Ovary (tissue), 10 donors: ENCODE measurements at places on chromosomes 2 and 18. TPM values are rescaled to one million over a fixed set of nuclear protein-coding genes. Genes with fewer than 3 reads are reported as not detected.
A peak's percentile ranks its signal among the peaks of the same experiment; 100 is the strongest.

- DNase-seq, result no peak
Observed at GRCh38 chr2:58734365-58734764, 493.2 kb upstream of the FANCL start.

GRCh38 chr2:47266939-47267710 is 112.0 kb upstream of the STPG4 start:
- DNase-seq, result no peak

DNA sequence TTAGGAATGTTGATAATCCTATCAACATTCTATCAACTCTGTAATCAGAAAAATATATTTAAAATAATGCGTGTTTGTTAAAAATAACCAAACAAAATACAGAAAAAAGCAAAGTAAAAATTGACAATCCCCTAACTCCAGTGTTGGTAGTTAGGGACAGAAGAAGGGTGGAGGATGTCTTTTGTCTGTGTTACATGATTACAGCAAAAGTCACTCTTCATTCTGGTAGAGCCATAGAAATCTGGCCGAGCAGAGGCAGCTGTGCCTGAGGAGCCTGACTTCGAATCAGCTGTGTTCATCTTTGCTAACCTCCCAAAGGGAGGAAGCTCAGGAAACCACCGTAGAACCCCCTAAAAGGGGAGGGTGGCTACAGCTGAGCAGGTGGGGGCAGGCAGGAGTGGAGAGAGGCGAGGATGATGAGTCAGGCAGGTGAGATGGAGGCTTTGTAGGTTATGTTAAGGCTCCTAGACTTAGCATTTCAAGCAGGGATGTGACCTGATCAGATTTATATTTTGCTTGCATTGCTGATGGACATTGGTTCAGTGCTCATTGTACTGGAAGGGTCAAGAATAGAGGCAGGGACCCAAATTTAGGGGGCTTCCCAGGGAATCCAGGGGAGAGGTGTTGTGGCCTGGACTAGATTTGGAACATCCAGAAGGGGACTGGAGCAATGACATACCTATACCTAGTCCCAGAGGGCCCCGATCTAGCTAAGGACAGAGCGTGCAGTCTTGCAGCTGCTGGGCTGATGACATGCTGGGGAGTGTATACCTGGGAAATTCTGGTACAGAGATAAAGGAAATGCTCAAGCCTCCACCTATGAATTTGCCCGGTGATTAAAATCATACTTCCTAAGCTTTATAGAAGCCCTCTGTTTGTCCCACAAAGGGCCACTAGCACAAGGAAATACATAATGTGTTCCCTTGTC is 95.7 kb downstream of the NEDD4L start:
- no peak for DNase-seq

DNA sequence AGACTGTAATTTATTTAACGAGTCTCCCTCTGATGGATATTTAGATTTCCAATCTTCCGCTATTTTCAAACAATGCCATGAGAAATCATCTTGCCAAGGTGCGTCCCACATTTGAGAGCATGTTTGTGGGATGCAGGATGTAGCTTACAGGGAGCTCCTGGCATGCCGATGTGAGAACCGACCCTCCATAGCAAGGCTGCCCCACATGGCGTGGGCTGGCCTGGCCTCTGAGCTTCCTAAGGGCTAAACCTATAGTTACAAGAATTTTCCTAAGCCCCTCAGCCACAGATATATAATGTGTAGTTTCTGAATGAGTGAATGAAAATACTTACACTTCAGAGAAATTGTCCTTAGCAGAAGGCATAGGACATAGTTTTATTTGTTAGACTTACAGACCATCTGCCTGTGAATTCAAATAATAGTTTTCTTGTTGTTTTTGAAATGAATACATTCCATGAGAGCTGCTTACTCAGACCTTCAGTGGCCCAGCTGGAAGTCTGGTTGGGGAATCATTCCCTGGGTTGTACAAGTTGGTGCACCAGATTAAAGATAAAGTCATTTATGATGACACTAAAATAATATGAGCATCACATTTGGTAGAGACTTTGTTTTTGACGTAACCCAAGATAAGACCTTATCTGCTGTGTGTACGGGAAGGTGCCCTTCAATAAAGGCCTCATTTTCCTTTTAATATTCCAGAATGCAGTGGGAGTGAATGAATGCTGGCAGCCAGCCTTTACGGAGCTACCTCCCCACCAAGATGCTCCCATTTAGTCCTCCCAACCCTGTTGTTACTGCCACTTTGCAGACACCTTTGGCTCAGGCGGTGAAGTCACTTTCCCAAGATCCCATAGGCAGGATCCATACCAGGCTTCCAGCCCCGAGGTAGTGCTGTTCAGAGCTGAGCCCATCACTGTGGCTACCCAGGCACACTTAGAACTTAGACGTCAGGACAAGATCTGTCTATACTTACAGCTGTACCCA is 107.1 kb downstream of the GLI2 start:
- DNase-seq, result no peak

GRCh38 chr18:21900605-21901352 is 160.2 kb downstream of the MIB1 start:
- DNase-seq, result no peak

Gene GCG
- not detected for total RNA-seq

Gene SERPINB3
- total RNA-seq, result not detected

- DNase-seq, result no peak
Observed at GRCh38 chr2:233074106-233074505, 14.0 kb downstream of the INPP5D start.

GRCh38 chr2:60934165-60934722 is 52.9 kb downstream of the REL start:
- DNase-seq, result no peak

DNA sequence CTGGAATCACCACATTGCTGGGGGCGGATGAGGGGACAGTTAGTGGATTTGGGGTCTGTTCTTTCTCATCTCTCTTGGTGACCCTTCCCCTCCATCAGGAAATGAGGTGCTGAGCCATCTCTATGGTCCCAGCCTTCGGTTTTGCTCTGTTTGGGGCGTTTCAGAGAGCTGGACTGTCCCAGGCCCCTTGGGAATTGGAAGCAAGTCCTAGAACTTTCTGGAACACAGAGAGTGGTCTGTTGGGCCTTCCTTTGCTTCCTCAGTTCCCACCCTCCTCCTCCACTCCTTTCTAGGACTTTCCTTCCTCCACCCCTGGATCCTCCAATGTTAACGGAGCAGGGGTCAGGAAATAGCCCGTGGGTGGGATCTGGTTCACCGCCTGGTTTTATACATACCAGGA is 17.0 kb downstream of the RRM2 start:
- DNase-seq, result no peak

- peak; percentile 25 for DNase-seq
Observed at GRCh38 chr2:208031608-208032019, 6.3 kb upstream of the PLEKHM3 start.

- DNase-seq, result no peak
Observed at GRCh38 chr2:239768031-239768790, 256.9 kb downstream of the NDUFA10 start.

- DNase-seq, result no peak
Observed at GRCh38 chr2:88283886-88284592, 113.9 kb downstream of the THNSL2 start.

Gene ASB1
- total RNA-seq, result 34.0 TPM

Gene MEP1B
- total RNA-seq, result not detected

DNA sequence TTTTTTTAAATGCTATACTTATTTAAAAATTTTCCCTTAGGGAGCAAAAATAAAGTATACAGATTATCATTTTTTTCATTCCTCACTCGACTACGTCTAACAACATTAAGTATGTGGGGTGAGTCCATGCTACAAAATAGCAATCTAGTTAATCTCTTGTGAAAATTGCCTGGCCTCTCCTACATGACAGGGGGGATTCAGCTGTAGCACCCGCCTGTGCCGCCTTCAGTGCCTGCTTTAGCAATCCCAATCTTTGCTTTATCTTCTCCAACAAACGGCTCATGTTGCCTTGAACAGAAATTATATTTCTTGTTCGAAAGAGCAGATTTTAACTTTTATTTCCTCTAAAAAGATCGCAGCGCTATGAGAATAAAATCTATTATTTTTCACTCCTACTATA is 2.4 kb upstream of the SOX11 start:
- DNase-seq, result no peak

Gene HOXD3
- 18.7 TPM for total RNA-seq

Gene TMEM237
- total RNA-seq, result 28.5 TPM

GRCh38 chr2:101677658-101678057 is 19.8 kb upstream of the MAP4K4 start:
- no peak for DNase-seq

Gene WNT10A
- total RNA-seq, result not detected

Gene IL36B
- total RNA-seq, result not detected

DNA sequence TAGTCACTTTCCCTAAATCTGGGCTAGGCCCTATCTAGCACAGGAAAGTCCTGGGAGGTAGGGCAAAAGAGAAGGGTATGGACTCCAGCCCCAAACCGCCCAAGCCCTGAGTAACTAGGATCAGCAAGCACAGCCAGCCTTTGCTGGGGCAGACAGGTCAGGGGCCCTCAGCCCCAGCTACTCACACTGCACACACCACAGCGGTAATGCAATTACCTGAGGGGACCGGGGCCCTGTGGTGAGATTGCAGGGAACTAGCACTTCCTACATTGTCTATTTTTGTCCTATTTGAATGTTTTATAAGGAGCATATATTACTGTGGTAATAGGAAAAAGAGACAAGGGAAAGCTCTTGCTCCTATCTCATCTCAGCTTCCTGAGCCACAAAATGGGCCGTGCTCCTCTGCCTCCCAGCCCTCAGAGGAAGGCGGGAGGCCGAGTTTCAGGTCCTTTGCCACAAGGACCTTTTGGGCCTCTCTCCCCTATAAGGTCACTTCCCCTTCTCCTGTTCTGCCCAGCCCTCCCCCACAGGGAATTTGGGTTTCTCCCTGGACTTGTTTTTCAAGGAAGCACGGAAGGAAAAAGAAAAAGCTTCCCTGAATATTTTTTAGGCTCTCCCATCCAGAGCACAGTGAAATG is 20.5 kb downstream of the RAB11FIP5 start:
- DNase-seq, result no peak

DNA sequence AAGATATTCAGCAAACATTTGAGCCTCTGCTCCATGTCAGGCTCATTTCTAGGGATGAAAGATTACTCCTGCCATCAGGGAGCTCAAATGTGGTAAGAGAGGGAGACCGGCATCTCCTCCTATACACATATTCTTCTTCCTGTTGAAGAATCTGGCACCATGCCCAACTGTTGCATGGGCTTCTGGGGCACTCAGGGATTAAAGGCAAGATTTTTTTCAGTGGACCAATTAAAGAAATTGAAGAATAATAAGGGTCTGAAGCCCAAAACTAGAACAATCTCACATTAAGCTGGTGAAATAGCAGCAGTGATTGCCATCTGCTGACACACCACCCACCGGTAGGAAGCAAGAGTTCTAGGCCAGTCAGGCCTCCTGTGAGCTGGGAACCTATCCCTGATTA is 145.4 kb upstream of the LYPD6 start:
- no peak for DNase-seq

Gene SMYD1
- not detected for total RNA-seq

GRCh38 chr2:11799826-11800225 is 53.4 kb downstream of the LPIN1 start:
- DNase-seq, result no peak

Gene ITGB6
- 0.17 TPM for total RNA-seq

Gene LYG2
- not detected for total RNA-seq

GRCh38 chr2:217859926-217860325 is 142.9 kb downstream of the TNS1 start:
- no peak for DNase-seq

DNA sequence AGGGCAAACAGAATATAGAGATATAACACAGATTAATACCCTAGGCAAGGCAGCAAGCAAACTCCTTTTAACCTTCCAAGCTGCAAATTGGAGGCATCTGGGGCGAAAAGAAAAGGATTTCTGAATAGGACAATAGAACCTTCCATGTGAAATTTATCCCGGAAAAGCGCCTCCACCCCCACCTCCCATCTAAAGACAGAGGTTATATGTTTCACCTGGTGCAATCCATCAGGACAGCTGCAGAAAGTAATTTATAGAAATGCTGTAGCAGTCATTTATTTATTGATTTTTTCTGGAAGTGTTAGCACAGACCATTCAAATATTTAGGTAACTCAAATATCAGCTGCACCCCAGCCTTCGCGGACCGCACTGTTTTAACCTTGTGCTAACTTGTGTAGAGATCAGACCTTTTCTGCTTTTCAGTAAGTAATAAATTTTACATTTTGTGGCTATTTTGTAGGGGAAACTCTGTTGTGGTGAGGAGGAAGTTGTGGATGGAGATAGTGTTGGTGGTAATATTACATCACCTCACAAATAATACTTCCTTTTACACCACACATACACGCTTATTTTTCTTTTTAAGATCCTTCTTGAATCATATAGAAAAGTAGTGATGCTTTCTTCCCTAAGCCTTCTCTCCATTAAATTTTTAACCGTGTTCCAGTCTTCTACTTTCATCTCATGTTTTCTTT is 919.3 kb upstream of the CDH2 start:
- DNase-seq, result no peak

Gene CMPK2
- 4.2 TPM for total RNA-seq

DNA sequence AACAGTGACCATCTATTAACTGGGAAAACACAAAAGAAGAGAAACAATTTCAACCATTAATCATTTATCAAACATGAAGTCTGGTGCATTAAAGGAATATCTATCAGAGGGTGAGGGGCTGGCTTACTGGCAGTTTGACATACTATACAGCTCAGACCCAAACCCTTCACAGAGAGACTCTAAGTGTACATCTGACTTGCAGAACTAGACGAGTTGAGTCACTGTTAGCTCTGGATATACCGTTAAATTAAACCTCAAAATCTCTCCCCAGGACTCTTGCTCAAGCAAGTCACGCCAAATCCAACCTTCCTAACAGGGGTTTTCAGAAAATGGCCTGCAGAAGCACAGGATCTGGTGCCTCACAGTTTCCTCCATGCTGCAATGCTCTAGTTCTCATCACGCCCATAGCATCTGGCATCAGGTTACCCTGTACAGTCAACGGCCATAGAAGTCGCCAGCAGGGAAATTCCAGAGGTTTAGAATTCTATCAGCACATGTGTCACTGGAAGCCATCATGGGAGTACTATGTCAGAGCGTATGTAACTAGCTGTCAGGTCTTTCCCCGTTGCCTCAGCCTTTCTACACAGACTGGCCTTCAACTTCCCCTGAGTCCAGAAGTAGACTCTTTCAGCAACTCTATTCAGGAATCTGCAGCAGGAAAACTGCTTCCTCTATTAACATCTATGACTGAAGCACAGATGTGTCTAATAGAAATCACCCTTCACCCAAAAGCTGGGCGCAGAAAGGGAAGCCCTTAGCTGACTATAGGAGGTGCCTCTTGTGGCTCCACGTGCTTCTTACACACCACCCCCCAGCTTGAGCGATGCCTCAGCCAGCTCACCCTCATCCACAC is 9.3 kb downstream of the TGOLN2 start:
- no peak for DNase-seq

DNA sequence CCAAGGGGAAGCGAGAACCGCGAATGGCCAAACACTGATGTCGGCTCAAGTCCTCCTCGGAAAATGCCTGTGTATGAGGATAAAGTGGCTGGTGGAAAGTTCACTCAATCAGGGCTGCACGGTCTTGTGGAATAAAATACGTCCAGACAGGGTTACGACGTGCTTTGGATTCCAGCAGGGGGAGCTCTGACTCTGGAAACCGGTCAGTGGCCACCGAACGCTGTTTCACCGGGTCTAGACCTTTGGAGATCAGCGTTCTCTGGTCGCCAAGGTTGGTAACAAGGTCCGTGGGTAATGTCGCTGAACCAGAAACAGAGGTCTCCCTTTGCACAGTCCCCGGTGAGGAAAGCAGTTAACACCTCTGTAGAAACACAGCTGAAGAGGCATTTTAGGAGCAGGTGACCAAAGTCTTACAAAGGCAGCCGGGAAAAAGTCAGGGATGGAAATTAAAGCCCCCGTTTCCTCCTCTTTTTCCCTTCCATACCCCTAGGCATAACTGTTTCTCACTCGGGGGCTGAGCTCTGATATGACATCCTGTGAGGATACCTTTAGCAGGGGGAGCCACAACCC is 47.8 kb downstream of the CDCA7 start:
- peak; percentile 78 for DNase-seq

Gene PAIP2B
- total RNA-seq, result 20.3 TPM
